KG1 (cell line): ENCODE measurements at places on chromosomes 3 and 15.

DNA sequence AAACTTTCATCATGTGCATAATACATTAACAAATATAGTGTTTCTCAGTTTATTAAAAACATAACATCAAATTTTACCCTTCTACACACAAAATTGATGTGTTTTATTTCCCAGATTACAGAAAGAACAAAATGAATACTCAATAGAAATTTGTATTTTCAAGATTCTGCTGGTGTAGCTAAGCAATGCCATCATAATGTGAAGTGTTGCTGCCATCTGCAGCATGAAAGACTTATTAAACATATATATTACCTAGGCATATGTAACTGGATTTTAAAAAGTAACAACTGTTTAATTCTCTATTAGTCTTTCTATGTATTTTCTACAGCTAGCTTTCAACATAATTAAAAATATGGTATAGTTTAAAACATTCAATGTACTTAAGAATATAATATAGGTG, 27.5 kb downstream of the PLSCR5 start:
- DNase-seq = peak; percentile 39

DNA sequence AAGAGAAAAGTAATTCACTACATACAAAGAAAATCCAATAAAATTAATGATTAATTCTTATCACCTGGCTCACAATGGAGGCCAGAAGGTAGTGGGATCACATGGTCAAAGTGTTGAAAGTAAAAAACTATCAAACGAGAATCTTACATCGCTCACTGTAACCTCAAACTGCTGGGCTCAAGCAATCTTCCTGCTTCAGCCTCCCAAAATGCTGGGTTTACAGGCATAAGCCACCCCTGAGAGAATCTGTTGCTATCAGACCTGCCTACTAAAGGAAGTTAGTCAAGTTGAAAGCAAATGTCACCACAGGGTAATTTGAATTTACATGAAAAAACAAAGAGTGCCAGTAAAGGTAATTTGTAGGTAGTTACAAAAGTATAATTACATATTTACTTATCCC, 103.3 kb downstream of the PCCB start:
- no peak for DNase-seq

GRCh38 chr3:196128172-196128843, 46.4 kb upstream of the TFRC start:
- DNase-seq = no peak

GRCh38 chr3:152331018-152331541, 62.4 kb downstream of the MBNL1 start:
- DNase-seq = no peak

GRCh38 chr3:179676081-179676480, 23.2 kb downstream of the USP13 start:
- no peak for DNase-seq

GRCh38 chr3:102979682-102980354, 545.0 kb downstream of the ZPLD1 start:
- DNase-seq = no peak

DNA sequence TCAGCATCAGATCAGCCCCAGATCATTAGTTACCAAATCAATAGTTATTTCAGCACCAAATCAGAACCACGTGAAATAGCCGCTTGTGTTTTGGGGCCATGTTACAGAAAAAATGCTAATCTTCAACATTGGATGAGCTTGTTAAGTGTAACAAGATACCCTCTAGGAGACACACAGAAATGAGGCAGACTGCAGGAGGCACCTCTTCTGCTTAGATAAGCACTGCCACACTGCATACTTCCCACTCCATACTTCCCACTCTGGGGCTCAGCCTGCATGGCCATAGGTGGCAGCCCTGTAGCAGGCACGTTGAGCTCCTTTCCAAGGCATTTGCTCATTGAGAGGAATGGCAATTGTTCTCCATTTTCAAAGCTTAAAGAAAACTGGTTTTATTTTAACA, 73.3 kb downstream of the CHCHD6 start:
- DNase-seq = no peak
